ENCODE measurements at places on chromosomes 11 and 22.

DNA sequence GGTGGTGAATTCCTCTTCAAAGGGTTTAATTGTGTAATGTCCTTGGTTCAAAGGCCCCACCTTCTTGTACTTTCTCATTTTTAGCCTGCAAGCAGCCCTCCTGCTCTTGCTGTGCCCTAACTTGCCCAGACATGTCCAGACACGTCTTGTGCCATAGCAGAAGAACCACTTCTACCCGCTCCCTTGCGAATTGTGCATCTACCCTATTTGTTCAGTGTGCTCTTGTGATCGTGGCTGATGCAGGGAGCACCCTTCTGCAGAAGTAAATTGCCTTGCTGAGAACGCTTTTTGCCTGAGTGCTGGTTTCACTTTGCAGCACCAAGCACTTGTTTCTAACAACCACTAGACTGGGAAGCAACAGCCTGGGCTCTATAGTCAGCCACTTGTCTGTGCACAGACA is 249.4 kb downstream of the SBF2 start:
- DNase-seq: no peak

GRCh38 chr11:10639350-10639749 is 54.2 kb downstream of the IRAG1 start:
- DNase-seq: no peak

DNA sequence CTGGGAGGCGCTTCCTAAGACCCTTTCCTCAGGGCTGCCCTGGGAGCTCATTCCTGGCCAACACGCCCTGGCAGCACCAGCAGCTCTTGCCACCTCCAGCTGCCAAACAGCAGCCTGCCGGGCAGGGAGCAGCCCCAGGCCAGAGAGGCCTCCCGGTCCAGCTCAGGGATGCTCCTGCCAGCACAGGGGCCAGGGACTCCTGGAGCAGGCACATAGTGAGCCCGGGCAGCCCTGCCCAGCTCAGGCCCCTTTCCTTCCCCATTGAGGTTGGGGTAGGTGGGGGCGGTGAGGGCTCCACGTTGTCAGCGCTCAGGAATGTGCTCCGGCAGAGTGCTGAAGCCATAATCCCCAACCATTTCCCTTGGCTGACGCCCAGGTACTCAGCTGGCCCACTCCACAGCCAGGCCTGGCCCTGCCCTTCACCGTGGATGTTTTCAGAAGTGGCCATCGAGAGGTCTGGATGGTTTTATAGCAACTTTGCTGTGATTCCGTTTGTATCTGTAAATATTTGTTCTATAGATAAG is 7.6 kb downstream of the SLC39A13 start:
- no peak for DNase-seq

DNA sequence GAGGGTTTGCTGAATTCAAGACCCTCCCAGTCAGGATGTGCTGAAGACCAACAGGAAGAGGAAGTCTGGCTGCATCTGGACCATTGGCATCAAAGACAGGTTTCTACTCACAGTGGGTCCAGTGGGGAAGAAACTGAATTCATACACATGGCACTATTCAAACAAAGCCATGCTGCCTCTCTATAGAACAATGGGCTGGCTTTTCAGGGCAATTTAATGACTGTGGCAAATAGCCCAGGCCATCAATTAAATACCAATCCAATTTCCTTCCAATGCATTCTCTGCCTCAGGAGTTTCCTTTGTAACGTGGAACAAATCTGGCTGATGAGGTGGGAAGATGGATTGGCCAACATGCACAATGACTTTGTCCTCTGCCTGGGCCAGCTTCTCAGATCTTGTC is 98.6 kb downstream of the SEZ6L start:
- no peak for DNase-seq
